Tongue (tissue), 3 donors: ENCODE measurements at places on chromosomes 7 and 10. TPM values are rescaled to one million over a fixed set of nuclear protein-coding genes. Genes with fewer than 3 reads are reported as not detected.

MET gene
- 23.3 TPM for total RNA-seq

GIMAP8 gene
- total RNA-seq: 12.2 TPM

ECHS1 gene
- total RNA-seq: 74.7 TPM

GPRIN2 gene
- total RNA-seq: 1.3 TPM

TRIL gene
- 23.9 TPM for total RNA-seq

BTBD16 gene
- 0.41 TPM for total RNA-seq

PRRT4 gene
- 7.6 TPM for total RNA-seq

KIF11 gene
- total RNA-seq: 16.1 TPM

PNLIPRP2 gene
- total RNA-seq: not detected

VPS50 gene
- 61.7 TPM for total RNA-seq

TBC1D12 gene
- 18.4 TPM for total RNA-seq

SH2D4B gene
- not detected for total RNA-seq

TBXAS1 gene
- 7.6 TPM for total RNA-seq

PLPP4 gene
- total RNA-seq: not detected

COL13A1 gene
- 4.6 TPM for total RNA-seq

HMX2 gene
- total RNA-seq: not detected

MYO1G gene
- 1.9 TPM for total RNA-seq

STEAP2 gene
- 15.5 TPM for total RNA-seq
